ENCODE measurements at places on chromosomes 16 and 17.

DNA sequence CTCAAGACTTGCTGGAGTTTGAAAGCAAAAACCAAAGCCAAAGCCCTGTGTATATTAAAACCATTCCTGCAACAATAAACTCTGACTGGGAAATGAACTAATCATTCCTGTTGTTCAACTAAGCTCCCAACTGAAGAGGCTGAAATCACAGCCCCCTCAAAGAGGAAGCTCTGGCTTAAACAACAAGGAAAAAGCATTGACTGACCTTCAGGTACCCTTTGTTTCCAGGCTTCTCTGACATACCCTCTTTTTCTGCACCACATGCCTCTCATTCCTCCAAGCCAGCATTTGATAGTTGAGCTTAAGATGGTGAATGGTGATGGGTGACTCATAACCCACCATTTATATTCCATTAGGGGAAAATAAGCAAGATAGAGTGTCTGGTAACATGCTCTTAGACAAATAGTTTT is 470.9 kb upstream of the SOX9 start:
- DNase-seq = no peak

- no peak for DNase-seq
Measured at GRCh38 chr16:71974068-71974818, 26.0 kb downstream of the PKD1L3 start.

DNA sequence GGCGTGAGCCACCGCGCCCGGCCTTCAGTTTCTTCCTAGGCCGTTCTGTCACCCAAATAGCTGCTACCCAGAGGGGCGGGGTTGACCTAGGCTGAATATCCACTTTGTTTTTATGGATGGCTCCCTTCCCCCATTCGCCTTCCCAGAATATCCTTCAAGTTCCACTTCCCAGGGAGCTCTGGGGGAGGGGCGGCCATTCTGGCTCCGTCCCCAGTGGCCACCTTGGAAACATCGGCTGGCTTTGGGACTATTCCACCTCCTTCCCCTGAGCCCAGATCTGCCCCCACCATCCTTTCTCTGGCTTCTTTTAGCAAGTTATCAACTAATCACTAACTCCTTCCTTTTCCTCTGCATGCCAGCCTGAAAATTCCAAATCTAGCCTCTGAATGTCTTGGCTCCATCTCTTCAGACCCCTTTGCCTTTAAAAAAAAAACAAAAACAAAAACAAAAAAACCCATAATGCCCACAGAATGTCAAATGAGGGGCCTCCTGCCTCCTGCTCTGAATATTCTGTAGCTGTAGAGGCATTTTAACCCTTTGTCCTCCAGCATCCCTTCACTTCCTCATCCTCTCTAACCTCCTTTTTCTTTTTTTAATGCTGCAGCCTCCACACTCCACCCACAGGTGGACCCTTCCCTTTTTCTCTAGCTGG is 6.4 kb downstream of the ATP1B2 start:
- DNase-seq = no peak

- DNase-seq = no peak
Measured at GRCh38 chr17:73901661-73902415, 257.6 kb upstream of the SDK2 start.

DNA sequence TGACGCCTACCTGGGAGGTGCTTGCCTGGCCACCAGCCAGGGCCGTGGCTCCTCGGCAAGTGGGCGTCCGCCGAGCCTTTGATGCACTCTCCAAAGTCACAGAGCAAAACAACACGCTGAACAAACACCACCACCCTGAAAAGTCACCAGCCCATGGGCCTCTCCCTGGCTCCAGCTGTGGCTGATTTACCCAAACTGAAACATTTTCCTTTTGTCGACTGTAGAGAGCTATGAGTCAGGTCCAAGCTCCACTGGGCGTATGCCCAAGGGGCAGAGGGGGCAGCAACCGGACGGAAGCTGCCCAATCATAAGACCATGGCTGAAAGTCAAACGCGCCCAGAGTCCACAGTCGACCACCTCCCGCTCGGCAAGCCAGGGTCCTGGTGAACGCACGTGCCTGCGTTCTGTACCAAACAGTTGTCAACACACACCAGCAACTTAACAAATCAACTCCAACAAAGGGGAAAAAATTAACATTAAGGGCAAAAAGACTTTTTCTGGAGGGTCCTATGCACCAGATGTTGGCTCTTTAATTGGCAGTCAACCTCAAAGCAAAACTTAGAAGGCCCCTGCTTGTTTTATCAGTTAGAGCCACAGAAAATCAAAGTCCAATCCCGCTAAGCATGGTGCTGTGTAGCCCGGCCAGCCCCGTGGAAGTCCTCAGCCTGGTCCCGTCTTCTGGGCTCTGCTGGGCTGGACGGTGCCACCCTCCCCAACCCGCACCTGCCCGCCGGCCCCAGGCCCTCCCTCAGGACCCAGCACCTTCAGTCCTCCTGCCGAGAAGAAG is 47.3 kb downstream of the TBC1D16 start:
- no peak for DNase-seq

- DNase-seq = no peak
Measured at GRCh38 chr16:72878301-72879269, 169.3 kb downstream of the ZFHX3 start.

DNA sequence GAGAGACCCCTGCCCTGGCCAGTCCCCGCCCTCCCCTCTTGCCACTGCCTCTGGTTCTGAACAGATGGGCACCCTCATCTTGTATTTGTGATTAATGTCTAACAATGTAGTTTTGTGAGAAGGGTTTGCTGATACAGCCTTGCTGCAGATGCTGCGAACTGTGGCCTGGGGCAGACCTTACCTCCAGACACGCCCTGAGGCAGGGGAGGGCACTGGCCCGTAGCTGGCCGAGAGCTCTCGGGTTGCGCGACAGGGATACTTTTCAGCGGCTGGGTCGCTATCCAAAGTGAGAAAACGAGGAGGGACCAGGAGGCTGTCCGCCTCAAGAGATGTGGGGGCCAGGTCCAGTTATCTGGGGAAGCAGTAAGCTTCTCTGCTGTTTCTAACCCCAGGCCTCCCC is 21.9 kb downstream of the STH start:
- no peak for DNase-seq

- DNase-seq = no peak
Measured at GRCh38 chr17:71801301-71801700, 319.5 kb upstream of the SOX9 start.
